ENCODE measurements at places on chromosomes 16 and 17.

DNA sequence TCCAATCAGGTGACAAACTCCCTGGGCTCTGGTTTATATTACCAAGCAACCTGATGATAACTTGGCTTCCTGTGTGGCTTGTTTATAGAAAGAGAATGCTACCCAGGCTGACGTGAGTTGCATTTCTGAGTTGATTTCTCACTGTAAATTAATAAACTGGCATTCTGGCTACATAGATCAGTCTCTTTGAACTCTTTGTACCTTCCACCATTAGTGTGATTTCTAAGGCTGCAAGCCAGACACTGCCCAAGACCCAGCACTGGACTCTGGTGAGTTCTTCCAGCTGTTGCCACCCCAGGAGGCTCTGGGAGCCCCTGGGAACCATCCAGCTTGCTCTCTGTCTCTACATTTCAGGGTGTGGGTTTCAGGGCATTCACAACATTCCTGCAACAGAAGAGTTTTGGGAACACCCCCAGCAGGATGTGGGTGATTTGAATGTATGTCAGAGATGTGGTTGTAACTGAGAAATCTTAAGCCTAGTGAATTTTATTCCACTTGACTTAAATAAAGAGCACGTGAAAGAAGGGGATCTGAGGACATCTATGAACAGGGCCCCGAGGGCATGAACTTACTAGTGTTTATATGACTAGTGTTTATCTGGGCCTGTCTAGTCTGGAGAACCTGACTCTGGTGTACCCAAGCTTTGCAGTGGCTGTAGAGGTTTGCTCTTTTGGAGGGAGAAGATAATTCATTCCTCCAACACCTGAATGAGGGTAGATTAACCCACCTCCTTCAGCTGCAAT lies 30.3 kb upstream of the LRRC37A start:
- no peak for DNase-seq

- peak; percentile 98 for DNase-seq
These were observed 826 bp upstream of the TLCD1 start for GRCh38 chr17:28726627-28727491.

DNA sequence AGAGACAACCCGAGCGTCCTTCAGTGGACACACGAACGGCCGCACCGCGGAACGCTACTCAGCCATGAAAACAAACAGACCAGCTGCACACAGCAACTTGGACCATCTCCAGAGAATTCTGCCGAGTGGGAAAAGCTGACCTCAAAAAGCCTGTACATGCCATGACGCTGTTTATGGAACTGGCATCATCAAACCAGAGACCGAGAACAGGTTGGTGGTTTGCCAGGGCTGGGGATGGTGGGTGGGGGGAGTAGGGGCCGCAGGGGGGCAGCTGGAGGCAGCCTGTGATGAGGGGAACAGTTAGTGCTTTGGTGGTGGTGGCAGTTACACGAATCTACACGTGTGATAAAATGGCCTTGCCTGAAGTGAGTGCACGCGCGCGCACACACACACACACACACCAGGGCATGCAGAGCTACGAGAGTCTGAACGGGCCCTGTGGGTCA lies 169.8 kb downstream of the LAT start:
- DNase-seq = no peak

GRCh38 chr16:71406724-71407123 lies 35.1 kb downstream of the TLE7 start:
- DNase-seq = no peak

DNA sequence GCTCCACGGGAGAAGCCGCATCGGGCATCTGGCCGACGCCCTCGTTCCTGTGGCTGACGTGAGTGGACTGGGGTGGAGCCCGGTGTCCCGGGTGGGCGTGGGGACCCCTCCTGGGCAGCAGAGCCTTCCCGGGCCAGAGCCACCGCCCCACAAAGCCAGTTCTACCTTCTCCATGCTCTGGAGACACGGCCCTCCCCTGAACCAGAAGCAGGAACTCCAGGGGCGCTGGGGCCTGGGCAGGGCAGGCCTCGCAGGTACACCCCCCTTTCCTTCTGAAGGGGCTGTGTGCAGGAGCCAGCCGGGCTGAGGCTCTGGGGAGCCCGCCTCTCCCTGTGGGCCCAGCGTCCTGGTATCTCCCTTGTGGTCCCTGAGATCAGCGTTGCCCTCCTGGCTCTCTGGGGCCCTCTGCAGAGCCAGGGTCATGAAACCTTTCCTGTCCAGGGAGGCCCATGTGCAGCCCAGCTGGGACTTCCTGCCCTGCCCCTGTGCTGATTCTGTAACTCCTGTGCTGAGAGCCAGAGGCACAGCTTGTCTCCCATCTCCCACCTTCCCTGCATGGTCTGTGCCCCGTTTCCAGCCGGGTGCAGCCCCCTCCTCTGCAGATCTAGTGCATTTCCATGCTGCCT lies 6.5 kb downstream of the PIGQ start:
- no peak for DNase-seq

DNA sequence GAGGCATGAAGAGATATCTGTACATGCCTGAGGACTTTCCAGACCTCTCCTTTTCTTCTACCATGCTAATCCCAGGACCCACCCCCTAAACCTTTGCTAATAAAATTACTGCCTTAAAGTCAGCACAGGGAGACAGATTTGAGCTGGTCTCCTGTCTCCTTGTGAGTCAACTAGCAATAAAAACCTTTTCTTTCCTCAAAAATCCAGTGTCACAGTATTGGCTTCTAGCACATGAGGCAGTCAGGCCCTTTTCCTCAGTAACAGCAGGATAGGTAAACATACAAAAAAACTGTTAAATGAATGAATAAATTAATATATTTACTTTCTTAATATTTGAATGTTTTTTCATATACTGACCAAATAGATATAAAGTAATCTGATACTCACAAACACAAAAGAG lies 41.3 kb downstream of the ABCA10 start:
- no peak for DNase-seq
